ENCODE measurements at places on chromosomes 1 and 21. TPM values are rescaled to one million over a fixed set of nuclear protein-coding genes. Genes with fewer than 3 reads are reported as not detected.
A peak's percentile ranks its signal among the peaks of the same experiment; 100 is the strongest.

DNA sequence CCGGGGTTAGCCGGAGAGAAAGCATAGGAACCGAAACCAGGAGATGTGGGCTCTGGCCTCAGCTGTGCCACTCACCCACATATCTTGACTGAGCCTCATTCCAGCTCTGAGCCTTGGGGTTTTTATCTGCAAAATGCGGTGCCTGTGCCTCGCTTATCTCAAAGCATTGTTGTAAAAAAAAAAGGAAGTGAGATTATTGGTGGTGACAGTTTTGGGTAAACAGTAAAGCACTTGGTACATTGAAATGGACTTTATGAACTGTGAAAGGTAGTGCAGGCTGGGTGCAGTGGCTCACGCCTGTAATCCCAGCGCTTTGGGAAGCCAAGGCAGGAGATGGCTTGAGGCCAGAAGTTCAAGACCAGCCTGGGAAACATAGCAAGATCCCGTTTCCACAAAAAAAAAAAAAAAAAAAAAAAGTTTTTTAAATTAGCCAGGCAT lies 3.8 kb downstream of the PTAFR start:
- H3K27me3 ChIP-seq = peaks cover 3% of the 10 kb centered on the region
- DNase-seq = peak; percentile 55
- no peak overlapping the region for H3K27ac ChIP-seq
- H3K36me3 ChIP-seq = no peaks in the 10 kb centered on the region

ZNF648 gene
- total RNA-seq = 0.04 TPM

EXO1 gene
- total RNA-seq = 6.4 TPM

DNA sequence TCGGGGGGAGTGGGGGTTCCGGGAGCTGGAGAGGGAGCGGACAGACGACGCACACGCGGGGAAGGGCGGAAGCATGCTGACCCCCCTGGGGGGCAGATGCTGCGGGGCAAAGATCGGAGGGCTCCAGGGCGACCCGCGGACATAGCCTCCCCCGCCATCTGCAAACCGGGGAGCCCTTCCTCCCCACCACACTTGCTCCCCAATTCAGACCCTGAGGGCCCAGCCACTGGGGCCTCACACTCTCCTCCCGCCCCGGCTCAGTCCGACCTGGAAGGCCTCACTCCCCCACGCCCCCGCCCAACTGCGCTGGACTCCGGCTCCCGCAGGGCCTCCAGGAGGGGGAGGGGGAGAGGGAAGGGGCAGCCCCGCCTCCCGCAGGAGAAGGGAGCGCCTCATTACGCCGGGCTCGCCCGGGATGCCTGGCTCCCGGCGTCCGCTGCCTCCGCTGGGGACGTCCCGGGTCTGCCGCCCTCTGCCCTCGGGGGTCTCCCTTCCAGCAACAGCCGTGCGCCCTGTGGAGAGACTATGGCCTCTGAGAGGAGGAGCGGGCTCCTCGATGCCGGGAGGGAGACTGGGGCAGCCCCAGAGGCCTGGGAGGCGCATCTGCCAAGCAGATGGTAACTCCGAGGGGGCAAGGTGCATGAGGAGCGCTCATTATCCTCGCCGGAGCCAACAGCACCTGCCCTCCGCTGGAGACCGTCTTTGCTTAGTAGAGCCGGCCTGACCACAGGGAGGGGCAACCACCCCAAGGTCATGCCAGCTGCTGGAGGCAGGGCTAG lies 636 bp upstream of the CAMK2N1 start:
- peaks cover 82% of the 10 kb centered on the region for H3K27me3 ChIP-seq
- H3K4me1 ChIP-seq = peaks cover 24% of the 10 kb centered on the region
- no peaks in the 10 kb centered on the region for H3K36me3 ChIP-seq
- peak; percentile 75 for DNase-seq
- peak overlapping the region; percentile 47 for H3K4me3 ChIP-seq

DNA sequence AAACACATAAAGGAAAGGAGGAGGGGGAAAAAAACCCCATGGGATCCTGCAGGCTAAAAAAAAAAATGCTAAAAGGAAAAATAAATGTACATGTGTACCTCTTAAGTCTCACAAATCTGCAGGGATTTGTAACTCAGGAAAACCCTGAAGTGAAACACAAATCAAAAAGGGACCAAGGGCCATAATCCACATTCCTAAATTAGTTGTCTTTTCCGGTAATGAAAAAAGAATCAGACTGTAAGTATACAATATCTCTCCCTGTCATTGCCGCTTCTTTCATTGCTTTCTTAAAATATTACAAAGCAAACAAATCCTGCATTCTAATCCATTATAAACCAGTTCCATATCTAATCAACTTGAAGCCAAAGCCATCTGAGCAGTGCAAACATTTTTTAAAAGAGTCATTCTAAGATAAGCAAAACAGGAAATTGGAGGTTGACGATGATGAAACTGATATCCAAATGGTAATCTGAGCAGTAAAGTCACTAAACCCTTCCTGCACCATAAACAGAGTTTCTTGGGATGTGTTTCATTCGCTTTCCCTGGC lies 58.7 kb upstream of the SIM2 start:
- H3K4me3 ChIP-seq = no peak overlapping the region
- no peaks in the 10 kb centered on the region for H3K36me3 ChIP-seq
- DNase-seq = no peak

NPHS2 gene
- not detected for total RNA-seq

- DNase-seq = peak; percentile 38
- H3K27me3 ChIP-seq = no peaks in the 10 kb centered on the region
- H3K27ac ChIP-seq = no peak overlapping the region
- H3K36me3 ChIP-seq = no peaks in the 10 kb centered on the region
Measured at GRCh38 chr1:244603498-244603897, 49.4 kb upstream of the DESI2 start.

DNA sequence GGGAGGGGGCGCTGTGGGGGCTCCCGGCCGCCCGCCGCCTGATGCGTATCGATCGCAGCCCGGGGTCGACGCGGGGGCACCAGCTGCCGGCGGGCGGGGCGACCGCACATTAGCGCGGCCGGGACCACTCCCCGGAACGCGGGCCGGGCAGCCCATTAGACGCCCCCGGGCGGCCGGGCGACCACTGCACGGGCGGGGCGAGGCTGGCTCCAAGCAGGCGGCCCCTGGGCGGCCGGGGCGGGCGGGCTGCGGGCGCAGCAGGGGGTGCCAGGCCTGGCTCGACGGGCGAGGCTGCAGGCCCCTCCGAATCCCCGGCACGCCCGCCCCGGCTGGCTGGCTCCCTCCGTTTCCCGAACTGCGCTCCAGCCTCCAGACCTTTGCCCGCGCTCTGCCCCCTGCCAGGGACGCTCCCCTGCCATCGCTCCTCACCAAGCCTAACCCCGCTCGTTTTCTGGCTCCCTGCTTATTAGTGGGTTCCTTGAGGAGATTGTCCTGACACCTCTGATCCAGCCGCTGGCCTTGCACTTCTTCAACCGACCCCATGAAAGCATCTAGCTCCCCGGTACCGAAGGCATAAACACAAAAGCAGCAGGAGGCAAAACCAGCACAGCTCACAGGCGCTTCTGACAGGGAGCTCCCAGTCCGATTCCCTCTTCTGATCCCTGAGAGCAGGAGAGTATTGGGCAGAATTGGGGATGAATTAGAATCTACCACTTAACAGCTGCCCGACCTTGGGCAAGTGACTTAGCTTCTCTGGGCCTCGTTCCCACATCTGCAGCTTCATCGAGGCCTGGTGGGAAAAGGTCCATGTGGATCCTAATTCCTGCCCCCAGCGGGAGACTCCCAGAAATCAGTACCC lies 92.6 kb upstream of the CASZ1 start:
- no peaks in the 10 kb centered on the region for H3K36me3 ChIP-seq
- peaks cover 44% of the 10 kb centered on the region for H3K27me3 ChIP-seq
- H3K4me3 ChIP-seq = no peak overlapping the region
- no peak overlapping the region for H3K27ac ChIP-seq
- H3K4me1 ChIP-seq = peaks cover 14% of the 10 kb centered on the region
- no peak for DNase-seq

DNA sequence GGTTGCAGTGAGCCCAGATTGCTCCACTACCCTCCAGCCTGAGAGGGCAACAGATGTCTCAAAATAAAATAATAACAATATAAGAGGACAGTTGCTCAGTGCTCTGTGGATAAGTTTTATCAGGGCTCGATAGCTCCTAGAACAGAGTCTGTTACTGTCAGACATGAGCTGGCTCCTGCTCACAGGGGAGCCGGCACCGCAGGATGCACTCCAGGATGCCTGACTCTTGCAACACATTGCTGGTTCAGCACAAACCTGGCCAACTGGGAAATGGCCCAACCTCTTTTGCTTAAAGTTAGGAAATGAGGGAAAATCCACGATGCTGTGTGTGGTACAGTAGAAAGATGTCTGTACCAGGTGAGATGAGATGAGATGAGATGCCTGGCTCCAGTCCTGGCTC lies 5.8 kb upstream of the CTSE start:
- H3K4me3 ChIP-seq = no peak overlapping the region
- no peak overlapping the region for H3K27ac ChIP-seq
- DNase-seq = peak; percentile 69
- peaks cover 3% of the 10 kb centered on the region for H3K4me1 ChIP-seq

GRCh38 chr1:206463137-206463536 lies 7.1 kb upstream of the IKBKE start:
- H3K4me1 ChIP-seq = peaks cover 21% of the 10 kb centered on the region
- no peak overlapping the region for H3K4me3 ChIP-seq
- H3K36me3 ChIP-seq = peaks cover 51% of the 10 kb centered on the region
- no peak overlapping the region for H3K27ac ChIP-seq

- no peaks in the 10 kb centered on the region for H3K4me1 ChIP-seq
- no peak overlapping the region for H3K27ac ChIP-seq
- peak; percentile 50 for DNase-seq
Measured at GRCh38 chr1:61261595-61261994, 179.2 kb downstream of the NFIA start.

DNA sequence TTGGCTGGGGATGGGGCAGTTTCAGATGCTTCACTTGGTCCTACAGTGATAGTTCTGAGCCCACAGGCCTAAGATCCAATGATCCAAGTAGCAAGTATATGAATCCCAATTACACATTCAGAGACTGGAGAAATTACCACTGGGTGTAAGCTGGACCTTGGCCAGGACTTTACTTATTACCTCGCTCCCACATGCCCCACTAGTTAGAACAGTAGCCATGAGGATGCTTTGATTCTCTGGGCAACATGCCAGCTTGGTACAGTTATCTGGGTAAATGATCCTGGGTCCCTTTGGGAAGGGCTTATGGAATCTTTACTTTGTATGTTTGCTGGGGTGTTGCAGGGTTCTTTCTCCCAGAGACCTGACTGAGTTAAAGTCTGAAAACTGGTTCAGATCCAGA lies 5.0 kb upstream of the FCAMR start:
- no peak overlapping the region for H3K27ac ChIP-seq
- no peak for DNase-seq
- H3K36me3 ChIP-seq = no peaks in the 10 kb centered on the region
- no peak overlapping the region for H3K4me3 ChIP-seq

GRCh38 chr1:207284209-207284897 lies 37.1 kb upstream of the CD55 start:
- no peaks in the 10 kb centered on the region for H3K36me3 ChIP-seq
- no peaks in the 10 kb centered on the region for H3K27me3 ChIP-seq
- DNase-seq = peak; percentile 83
- H3K27ac ChIP-seq = peak overlapping the region; percentile 44

GRCh38 chr1:231147896-231148295 lies 14.0 kb upstream of the TRIM67 start:
- H3K4me1 ChIP-seq = no peaks in the 10 kb centered on the region
- DNase-seq = no peak
- peaks cover 6% of the 10 kb centered on the region for H3K27me3 ChIP-seq
- no peak overlapping the region for H3K27ac ChIP-seq

DNA sequence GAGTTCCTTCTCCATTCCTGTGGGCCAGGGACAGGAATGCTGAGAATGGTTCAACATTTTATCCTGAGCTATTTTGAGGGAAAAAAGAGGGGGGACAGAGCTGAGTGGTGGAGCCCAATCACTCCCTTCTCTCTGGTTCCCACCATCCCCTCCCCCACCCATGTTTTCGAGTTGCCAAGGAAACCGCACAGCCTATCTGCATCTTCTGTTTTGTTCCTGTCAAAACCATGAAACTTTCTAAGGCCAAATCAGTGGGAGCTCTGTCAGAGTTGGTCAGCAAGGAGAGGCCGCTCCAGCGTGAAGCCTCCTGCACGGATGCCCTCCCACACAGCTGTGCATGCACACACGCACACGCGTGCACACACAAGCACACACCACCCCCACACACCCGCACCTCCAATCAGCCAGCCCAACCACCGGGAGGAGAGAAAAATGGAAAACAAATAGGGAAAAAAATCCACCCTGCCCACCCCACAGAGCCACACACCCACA lies 54.5 kb upstream of the ATP2B4 start:
- peak; percentile 63 for DNase-seq
- no peaks in the 10 kb centered on the region for H3K36me3 ChIP-seq
- H3K4me3 ChIP-seq = no peak overlapping the region

ALPL gene
- 1.2 TPM for total RNA-seq

GOLT1A gene
- 0.09 TPM for total RNA-seq

GRCh38 chr1:34713443-34713842 lies 41.4 kb upstream of the GJB5 start:
- no peaks in the 10 kb centered on the region for H3K36me3 ChIP-seq
- DNase-seq = peak; percentile 92
- H3K27me3 ChIP-seq = no peaks in the 10 kb centered on the region
- no peak overlapping the region for H3K27ac ChIP-seq
- peaks cover 20% of the 10 kb centered on the region for H3K4me1 ChIP-seq

DNA sequence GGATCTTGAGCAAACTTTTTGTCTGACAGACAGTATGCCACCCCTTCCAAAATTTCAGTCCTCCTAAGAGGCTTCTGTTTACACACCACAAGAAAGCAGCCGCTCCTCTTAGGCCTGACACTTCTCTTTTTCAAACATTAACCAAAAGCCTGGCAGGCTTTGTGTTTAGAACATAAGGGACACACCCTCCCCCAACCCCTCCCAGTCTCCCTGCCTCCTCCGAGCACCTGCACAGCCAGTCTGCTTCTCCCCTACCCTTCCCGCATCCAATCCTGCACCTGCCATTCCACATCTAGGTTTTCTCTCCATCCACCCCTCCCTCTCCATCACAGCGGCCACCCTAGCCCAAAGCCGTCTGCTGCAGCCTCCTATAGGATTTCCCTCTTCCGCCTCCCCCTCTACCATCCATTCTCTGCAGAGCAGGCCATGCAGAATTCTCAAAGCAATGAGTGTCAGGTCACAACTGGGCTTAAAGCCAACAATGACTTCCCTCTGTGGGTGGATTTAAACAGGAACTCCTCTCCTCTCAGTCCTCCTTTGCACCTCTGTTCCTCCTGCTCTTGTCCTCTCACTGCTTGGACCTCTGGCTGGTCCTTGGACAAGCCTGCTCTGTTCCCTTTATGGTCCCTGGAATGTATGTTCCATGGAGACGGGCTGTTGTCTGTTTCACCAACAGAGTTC lies 478.2 kb downstream of the NPHP4 start:
- DNase-seq = peak; percentile 27
- H3K36me3 ChIP-seq = no peaks in the 10 kb centered on the region
- no peak overlapping the region for H3K27ac ChIP-seq
- H3K4me3 ChIP-seq = no peak overlapping the region
- peaks cover 11% of the 10 kb centered on the region for H3K4me1 ChIP-seq
- peaks cover 2% of the 10 kb centered on the region for H3K27me3 ChIP-seq

- no peaks in the 10 kb centered on the region for H3K4me1 ChIP-seq
- peaks cover 6% of the 10 kb centered on the region for H3K27me3 ChIP-seq
- DNase-seq = no peak
- no peak overlapping the region for H3K27ac ChIP-seq
- no peaks in the 10 kb centered on the region for H3K36me3 ChIP-seq
- H3K4me3 ChIP-seq = no peak overlapping the region
Measured at GRCh38 chr1:245240648-245241165, 85.9 kb downstream of the KIF26B start.

ZNF697 gene
- total RNA-seq = 10.1 TPM

FMO1 gene
- total RNA-seq = 8.3 TPM

GRCh38 chr1:32818804-32819541 lies 1.5 kb downstream of the S100PBP start:
- H3K36me3 ChIP-seq = no peaks in the 10 kb centered on the region
- peak overlapping the region; percentile 99 for H3K4me3 ChIP-seq
- H3K27ac ChIP-seq = peak overlapping the region; percentile 98
- peak; percentile 18 for DNase-seq
- peaks cover 17% of the 10 kb centered on the region for H3K4me1 ChIP-seq
- no peaks in the 10 kb centered on the region for H3K27me3 ChIP-seq

All from muscle of leg (tissue), 16 donors.